ENCODE measurements at places on chromosomes 7 and 10.

GRCh38 chr7:17989546-17989945 is 38.1 kb downstream of the PRPS1L1 start:
- DNase-seq: peak; percentile 68

- no peak for DNase-seq
These were observed 51.8 kb upstream of the ARHGAP12 start for GRCh38 chr10:31980471-31980870.

DNA sequence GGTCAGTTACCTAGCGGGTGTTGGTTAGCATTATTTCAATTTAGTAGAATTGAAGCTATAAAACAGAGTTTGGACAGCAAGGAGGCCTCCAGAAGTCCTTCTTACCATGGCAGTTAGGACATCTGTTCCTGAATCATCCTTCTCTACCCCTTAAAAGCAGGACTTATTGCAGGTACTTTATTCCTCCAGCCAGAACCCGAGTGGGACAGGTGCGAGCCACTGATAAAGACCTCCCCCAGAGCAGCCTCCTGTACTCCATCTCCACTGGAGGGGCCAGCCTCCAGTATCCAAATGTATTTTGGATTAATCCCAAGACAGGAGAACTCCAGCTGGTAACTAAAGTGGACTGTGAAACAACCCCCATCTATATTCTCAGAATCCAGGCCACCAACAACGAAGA is 54.6 kb downstream of the CDHR3 start:
- DNase-seq: no peak

DNA sequence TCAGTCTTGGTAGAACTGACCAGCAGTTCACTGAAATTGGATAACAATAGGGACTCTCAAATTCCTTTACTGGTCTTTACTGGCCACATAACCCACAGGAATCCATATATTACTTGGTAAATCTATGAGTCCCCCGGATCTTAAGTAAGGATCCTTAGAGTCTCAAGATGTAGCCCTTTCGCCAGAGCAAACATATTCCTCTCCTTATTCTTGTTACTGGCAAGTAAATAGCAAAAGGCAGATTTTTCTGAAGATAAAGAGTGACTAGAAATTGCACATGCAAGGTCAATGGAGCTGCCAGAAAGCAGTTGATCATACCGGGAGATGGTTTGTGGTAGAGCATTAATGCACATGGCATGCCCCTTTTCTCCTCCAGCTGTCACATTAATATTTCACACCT is 283.0 kb downstream of the HDAC9 start:
- peak; percentile 68 for DNase-seq

DNA sequence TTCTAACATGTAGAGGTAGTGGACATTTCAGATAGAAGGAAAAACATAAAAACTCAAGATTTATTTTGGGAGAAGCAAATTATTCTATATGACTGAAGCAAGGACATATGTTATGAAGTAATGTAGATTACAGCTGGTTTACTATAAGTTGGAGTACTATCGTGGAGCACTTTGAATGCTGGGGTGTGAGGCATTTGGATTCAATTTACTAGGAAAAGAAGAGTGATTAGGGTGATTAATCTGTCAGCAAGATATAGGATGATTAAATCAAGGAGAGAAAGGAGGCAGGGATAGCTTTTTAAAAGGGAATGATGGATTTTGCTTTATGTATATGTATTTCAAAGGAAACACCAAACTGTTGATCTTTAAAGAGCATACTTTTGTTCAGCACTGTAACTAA is 318.4 kb upstream of the KAT6B start:
- no peak for DNase-seq

DNA sequence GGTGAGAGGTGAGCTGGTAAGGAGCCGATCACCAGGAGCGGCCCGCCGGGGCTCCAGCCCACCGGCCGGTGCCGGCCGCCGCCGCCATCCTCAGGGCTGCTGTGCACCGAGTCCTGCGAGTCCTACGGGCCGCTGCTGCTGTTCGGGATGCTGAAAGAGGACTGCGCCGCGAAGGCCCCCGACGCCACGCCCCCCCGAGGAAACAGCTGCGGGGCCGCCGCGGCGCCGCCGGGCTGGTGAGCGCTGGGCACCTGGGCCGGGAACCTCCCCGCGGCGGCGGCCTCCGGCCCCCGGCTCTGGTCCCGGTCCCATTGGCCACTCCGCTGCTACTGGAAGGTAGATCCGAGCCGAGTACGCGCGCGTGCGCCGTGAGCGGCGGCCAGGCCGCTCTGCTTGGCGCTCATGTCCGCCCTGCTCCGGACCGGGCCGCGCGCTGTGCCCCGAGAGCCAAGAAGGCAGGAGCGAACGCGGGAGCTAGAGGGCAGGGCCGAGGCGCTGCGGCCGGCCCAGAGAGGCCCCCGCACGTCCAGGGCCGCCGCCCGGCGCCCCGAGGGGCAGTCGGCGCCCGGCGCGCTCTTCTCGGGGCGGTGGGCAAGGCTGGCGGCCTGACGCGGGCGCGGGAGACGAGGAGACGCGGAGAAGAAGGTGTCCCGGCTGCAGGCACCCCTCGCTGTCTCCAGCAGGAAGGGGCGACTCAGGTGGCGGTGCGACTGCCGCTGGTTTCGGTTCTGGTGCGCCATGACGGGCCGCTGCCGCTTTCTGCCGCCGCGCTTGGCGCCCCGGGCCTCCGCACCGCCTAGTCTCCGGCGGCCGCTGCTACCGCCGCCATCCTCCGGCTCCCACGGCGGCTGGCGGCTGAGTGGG is 121.3 kb upstream of the WIPF3 start:
- peak; percentile 73 for DNase-seq

DNA sequence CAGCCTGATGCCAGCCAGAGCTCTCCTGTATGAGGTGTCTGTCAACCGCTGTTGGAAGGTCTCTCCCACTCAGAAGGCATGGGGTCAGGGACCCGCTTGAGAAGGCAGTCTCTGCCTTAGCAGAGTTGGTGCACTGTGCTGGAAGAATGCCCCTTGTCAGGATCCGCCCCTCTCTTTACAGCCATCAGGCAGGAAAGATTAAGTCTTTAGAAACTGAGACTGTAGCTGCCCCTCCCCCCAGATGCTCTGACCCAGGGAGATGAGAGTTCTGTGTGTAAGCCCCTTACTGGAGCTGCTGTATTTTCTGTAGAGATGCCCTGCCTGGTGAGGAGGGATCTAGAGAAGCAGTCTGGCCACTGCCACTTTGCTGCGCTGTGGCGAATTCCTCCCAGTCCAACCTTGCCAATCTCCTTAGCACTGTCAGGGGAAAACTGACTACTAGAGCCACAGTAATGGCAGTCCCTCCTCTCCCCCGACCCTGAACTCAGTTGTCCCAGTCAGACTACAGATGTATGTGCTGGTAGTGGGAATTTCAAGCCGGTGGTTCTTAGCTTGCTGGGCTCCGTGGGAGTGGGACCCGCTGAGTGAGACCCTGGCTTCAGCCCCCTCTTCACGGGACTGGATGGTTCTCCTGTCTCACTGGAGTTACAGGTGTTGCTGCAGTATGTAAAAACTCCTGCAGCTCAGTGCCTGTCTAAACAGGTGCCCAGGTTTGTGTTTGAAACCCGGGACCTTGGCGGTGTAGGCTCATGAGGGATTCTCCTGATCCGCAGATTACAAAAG is 285.5 kb upstream of the ZWINT start:
- DNase-seq: no peak

DNA sequence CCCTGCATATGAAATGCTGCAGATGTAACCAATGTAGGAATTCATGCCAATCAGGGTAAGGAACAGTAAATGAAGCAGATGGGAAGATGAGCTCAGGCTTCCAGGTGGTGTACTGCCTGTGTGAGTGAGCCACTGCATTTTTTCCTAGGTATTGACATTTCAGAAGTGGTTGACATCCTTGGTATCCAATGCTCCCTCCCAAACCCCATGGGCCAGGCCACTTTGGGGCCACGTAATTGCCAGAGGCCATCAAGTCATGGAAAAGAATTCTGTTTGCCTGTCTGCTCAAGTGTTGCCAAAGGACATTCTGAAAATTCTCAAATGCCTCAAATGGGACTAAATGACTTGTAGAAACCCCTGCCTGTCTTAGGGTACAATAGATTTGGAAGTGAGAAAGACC is 384.6 kb downstream of the GATA3 start:
- peak; percentile 50 for DNase-seq

- no peak for DNase-seq
These were observed 247.9 kb upstream of the PCDH15 start for GRCh38 chr10:55048830-55049498.

DNA sequence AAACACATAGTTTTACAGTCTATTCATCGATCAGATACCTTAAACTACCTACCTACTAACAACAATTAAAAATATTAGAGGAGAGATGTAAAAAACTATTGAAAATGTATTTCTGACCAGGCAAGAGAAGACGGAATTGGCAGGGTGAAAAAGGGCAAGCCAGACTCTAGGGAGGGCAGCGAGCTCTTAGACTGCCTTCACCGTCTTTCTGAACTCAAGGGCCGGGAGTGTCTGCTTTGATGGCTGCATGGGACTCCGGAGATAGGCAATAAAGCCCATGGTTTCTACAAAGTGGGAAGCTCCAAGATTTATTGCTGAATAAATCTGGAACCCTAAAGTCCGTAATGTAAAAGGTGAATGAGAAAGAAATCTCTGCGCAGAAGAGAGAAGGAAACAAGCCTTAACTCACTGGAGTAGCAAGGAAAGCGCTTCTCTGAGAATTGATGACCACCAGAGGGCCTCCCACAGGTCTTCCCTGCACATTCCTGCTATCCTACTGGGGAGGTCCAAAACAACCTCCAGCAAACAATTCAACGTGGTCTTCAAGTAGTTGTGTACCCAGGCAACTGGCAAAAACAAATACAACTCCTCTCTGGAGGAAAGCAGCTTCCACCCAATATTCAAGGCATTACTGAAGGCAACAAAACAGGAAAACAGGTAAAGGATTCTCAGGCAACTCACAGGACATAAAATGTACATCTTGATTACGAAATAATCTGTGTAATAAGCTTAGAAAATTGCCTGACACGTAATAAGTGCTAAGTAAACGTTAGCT is 181.3 kb downstream of the SDK1 start:
- DNase-seq: peak; percentile 44

DNA sequence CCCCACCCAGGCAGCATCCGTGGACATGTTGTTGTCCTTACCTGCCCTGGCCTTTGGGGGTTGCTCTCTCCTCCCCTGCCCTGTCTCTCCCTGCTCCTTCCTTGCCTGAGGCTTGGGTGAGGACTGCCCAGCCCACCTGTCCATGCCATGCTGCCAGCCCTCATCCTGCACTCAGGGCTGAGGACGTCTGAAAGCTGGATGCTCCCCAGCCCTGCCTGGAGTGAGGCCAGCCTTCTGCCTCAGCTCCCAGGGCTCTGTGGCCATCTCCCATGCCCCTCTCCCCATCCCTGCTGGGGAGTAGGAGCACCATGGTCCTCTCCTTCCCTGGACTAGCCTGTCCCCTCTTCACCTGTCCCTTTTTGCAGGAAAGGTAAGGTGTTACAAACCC is 68.4 kb downstream of the RAMP3 start:
- no peak for DNase-seq

DNA sequence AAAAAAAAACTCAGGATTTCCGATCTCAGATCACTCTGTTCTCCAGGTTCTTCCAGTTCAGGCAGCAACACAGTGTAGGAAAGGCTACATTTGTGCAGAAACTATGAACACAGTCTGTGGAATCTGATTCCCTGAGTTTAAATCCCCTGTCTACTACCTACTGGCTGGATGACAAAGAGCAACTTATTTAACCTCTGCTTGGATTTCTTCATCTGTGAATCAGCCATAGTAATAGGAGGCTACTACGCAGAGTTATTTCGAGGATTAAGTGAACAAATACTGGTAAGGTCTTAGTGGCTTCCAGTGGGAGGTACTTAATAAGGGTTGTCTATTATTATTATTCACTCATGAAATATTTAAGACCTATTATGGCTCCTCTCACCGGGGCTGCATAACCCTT is 44.3 kb upstream of the PDCD4 start:
- no peak for DNase-seq

DNA sequence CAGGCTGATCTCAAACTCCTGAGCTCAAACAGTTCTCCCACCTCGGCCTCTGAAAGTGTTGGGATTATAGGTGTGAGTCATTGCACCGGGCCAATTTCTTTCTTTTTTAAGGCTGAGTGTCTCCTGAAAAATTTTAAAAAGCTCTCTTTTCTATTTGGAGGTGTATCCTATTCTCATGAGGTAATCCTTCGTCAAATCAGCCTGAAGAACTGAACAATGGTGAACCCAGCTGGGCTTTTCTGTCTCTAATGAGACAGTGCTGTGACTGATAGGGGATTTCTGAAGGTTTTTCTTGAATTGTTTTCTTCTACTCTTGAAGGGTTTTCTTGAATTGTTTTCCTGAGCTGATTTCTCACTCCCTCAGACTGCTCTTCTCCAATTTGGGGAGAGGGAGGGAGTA is 30.9 kb upstream of the CALU start:
- DNase-seq: peak; percentile 22

DNA sequence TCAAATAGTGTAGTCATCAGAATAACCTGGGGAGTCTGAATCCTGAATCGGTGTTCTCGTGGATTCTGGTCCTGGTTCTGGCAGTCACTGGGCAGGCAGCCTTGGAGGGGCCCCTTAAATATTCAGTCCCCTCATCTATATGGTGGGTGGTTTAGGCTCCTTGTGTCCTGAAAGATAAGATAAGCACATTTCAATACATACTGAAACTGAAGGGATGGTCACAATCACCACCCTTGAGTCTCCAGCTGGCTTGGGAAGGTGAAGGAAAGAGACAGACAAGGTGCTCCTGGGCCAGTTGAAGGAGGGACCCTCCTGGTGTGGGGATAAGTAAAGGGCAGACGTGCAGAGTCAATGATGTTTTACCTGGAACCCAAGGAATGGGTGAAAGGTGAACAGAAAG is 146.7 kb downstream of the CXCL12 start:
- DNase-seq: no peak

DNA sequence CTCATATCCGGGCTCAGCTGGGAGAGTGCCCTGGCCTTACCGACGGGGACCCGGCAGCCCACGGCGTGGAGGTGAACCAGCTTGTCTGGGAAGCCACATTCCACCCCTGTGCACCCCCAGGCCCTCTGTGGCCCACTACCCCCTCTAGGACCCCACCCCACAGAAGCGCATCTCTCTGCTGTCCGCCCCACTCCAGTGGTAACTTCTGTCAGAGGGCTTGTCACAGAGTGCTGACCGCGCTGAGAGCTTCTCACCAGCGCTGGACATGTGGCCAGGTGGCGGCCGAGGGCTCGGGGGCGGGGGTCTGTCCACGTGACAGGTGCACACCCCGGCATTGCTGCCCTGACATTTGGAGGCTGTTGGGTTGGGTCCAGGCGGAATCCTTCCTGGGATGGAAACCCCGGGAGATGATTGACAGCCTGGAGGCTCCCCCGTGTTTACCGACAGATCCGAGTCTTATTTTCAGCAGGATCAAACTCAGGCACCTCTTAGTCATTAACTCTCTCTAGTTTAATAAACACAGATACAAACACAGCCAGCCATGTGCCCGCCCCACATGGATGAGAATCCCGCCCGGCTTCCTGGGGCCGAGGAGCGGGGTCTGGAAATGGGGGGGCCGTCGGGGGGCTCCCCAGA is 5.1 kb downstream of the ELFN1 start:
- no peak for DNase-seq
